ENCODE measurements at places on chromosomes 4 and X.

DNA sequence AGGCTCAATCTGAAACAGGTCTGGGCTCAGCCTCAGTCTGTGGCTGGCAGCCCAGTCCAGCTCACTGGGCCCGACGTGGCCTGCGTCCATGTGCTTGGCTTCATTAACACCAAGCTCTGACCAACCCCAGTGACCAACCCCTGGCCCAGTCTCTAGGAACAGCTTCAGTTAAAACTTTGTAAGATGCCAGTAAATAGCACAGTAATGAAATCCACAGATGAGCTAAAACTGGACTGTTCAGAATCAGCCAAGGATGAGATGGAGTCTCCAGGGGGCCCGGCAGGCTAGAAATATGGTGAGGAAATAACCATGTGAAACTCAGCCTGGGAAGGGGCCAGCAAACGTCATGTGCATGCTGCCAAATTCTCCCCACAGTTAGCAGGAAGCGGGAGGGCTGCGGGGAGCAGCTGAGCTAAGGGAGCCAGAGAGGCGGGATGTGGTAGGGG is 37.1 kb upstream of the XPNPEP2 start:
- no peak for DNase-seq

DNA sequence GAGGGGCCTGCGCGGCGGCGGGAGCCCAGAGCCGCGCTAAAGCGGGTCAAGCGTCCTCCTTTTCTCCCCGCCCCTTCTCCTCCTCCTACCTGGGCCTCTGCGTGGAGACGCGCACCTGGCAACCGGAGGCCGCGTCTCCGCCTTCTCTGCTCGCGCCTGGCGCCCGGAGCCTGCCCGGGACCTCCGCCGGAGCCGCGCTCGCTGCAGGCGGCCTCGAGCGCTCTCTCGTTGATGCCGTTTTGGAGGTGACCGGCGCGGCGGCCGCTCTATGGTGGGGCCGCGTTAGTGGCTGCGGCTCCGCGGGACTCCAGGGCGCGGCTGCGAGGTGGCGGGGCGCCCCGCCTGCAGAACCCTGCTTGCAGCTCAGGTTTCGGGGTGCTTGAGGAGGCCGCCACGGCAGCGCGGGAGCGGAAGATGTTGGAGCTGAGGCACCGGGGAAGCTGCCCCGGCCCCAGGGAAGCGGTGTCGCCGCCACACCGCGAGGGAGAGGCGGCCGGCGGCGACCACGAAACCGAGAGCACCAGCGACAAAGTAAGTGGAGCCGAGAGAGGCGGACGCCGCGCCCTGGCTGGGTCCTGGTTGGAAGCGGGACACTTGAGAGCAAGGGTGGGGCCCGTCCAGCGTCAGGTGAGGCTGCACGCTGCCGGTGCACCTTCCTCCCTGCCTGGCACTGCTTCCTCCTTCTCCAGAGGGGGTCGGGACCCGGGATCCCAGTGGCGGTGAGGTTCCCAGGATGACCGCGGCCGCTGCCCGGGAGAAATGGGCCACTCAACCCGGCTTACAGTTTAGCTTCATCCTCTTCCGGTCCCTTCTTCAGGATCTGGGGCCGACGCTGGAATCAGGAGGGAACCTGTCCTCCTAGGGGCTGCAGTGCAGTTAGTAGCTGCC is at the start of gene CDS1:
TSS of gene CDS1 (plus strand) at position 140 of the 888 bp plus-strand sequence. CDS start at position 415, 275 bp downstream.
- DNase-seq = peak; percentile 20

GRCh38 chrX:12949927-12950656 is 24.8 kb upstream of the TMSB4X start:
- peak; percentile 85 for DNase-seq

DNA sequence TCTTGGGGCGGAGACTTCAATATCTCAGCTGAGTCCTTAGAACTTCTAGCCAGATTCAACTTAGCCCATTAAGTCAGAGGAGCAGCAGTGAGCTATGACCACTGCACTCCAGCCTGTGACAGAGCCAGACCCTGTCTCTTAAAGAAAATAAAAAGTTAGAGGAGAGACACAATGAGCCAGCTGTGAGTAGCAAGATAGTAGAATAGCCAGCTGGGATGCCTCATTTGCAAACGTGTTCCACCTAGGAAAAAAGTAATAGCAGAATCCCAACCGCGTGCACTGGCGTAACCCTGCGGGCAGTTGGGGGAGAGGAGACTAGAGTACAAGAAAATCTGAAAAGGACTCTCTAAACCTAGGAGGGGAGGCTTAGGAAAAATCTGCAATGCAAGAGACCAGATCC is 133.2 kb upstream of the ANXA3 start:
- no peak for DNase-seq

DNA sequence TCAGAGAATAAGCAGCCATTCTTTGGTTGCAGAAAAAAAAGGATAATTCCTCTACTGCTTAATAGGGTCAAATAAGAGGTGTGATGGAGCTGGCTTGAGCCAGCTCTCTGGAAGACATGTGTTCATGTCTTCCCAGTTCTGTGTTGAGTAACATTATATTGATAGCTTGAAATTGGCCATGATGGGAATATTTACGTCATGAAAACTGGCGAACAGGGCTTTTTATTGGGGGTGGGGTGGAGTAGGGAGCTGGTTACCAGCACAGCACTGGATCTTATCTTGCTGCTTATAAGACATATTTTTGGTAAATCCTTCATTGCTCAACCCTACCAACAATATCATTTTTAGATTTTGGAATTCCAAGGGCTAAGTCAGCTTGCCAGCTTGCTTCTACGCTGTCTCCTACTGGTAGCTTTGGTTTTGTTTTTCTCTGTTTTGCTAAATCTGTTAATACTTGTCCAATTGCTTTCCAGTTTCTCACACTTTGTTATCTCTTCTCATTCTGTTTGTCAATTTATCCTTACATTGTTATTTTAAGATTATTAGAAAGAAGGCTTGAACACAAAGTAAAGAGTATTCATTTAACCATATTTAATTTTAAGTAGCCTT is 25.3 kb upstream of the GBA3 start:
- no peak for DNase-seq

GRCh38 chrX:129791961-129792570 is 12.3 kb downstream of the SASH3 start:
- DNase-seq = no peak

DNA sequence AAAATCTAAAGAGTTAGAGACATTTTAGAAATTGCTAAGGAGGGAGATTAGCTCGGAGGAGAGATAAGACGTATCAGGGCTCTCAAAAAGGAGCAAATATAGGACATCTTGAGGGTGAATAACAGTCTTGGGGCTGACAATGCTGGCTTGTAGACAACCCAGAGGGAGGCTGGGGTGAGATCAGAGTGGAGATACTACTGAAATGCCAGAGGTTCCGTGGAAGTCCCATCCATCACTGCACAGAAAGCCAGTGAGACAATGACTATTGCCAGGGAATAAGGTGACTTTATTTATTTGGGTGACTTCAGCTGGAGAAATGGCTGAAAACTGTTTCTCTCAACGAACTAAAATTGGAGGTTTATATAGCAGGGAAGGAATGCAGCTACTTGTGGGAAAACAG is 838.1 kb upstream of the AGA start:
- DNase-seq = no peak

DNA sequence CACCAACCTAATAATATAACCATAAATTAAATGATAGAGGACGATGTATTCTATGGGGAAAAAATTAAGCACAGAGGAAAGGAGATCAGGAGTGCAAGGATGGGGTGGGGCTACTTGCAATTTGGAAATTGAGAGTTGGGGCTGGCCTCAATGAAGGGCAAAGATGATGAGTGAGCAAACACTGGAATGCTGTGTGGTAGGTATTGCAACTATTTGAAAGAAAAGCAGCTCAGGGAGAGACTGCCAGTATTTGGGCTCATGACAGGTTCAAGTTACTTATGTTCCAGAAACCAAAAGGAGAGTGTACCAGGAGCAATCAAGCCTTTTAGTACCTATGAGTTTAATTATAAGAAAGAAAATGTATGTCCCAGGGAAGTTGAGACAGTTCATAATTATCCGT is 47.4 kb downstream of the ASIC5 start:
- no peak for DNase-seq

- no peak for DNase-seq
Measured at GRCh38 chrX:27241981-27242380, 221.2 kb downstream of the PPP4R3C start.

- no peak for DNase-seq
Measured at GRCh38 chr4:6750286-6751221, 32.0 kb upstream of the KIAA0232 start.

GRCh38 chr4:151409470-151410313 is 716 bp downstream of the FHIP1A start:
- peak; percentile 20 for DNase-seq

GRCh38 chr4:95170176-95170575 is 378.6 kb downstream of the UNC5C start:
- no peak for DNase-seq

DNA sequence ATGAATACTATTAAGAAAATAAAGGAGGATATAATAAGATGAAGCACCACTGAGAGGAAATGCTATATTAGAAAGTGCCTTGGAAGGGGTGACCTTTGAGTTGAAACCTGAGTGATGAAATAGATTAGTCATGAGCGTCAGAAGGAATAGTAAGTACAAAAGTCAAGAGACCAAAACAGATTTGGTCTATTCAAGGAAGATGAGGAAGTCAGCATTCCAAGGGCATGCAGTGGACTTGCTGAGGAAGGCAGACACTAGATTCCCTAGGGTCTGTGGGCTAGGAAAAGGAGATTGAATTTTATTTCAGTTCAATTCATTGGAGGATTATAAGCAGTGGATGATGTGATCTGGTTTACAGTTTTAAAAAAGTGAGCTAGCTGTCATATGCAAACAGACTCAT is 73.0 kb upstream of the WDFY3 start:
- DNase-seq = no peak

DNA sequence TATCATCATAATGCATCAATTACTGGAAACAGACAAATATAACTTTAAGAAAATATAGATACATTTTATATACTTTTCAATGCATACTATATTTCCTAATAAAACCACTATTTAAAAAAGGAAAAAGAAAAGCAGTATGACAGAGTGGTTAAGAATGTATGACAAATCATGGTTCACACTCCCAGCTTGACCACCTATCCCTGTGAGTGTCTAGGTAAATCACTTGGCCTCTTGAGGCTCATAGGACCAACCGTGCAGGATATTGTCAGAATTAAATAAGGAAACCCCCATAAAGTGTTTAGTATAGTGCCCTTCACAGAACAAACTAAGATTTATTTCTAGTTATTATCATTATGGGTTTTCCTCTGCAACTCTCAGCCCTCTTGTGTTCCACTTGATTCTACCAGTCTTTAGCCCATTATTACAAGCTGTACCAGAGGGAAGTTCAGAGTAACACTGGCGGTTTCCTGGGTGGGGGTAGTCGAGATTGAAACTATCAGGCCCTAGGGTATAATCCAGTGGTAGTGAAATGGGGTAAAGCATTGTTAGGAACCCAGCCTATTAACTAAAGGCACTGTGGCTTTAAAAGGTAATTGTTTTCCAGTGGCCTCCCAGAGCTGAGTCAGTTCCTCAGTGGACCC is 55.5 kb upstream of the PAK3 start:
- no peak for DNase-seq

DNA sequence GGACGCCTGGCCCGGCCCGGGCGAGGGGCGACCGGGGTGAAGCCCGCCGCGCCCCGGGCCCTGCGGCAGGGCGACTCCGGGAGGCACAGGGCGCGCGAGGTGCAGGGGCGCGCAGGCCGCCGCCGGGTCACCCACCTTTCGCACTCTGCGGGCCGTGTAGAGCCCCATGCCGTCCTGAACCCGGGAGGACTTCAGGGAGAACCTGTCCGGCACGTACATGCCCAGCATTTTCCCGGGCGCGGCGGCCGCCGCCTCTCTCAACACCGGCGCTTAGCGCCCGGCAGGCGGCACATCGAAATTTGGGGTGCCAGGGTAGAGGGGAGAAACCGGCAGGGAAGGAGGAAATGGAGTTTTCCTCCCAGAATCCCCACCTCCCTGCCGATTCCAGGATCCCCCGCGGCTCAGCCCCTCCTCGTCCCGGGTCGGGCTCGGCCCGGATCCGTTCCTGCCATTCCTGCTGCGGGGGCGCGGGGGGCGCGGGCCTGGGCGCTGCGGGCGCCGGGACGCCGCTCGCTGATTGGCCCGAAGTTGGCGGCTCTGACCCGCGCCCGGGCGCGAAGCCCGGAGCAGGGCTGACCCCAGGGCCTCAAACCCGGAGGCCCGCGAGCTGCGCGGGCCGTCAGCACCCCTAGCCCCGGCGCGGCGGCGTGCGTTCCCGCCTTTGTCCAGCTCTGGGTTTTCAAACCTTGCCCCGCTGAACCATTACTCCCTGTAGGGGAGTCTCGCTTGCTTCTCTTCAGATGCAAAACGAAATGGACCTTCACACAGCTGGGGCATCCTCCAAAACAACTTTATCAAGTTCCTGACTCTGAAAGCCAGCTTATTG is at the start of gene PRDM5:
TSS of gene PRDM5 (minus strand) at position 346 of the 826 bp plus-strand sequence. CDS start at position 228, 118 bp downstream.
- peak; percentile 31 for DNase-seq

- no peak for DNase-seq
Measured at GRCh38 chr4:118751629-118752323, 66.6 kb downstream of the METTL14 start.

- DNase-seq = no peak
Measured at GRCh38 chr4:1293991-1294390, 4.3 kb downstream of the MAEA start.

- no peak for DNase-seq
Measured at GRCh38 chrX:125954236-125954635, 211.9 kb downstream of the DCAF12L2 start.

- no peak for DNase-seq
Measured at GRCh38 chrX:8279323-8279722, 108.3 kb upstream of the VCX2 start.

GRCh38 chr4:123827511-123827910 is 430.9 kb downstream of the SPRY1 start:
- no peak for DNase-seq

DNA sequence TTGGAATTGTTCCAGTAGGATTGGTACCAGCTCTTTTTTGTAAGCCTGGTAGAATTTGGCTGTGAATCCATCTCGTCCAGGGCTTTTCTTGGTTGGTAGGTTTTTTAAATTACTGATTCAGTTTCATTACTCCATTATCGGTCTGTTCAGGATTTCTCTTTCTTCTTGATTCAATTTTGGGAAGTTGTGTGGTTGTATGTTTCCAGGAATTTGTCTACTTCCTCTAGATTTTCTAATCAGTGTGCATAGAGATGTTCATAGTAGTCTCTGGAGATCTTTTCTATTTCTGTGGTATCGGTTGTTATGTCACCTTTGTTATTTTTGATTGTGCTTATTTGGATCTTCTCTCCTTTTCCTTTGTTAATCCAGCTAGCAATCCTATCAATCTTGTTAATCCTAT is 248.7 kb downstream of the ARHGAP10 start:
- DNase-seq = no peak

- no peak for DNase-seq
Measured at GRCh38 chr4:159296061-159296460, 193.2 kb downstream of the RAPGEF2 start.

DNA sequence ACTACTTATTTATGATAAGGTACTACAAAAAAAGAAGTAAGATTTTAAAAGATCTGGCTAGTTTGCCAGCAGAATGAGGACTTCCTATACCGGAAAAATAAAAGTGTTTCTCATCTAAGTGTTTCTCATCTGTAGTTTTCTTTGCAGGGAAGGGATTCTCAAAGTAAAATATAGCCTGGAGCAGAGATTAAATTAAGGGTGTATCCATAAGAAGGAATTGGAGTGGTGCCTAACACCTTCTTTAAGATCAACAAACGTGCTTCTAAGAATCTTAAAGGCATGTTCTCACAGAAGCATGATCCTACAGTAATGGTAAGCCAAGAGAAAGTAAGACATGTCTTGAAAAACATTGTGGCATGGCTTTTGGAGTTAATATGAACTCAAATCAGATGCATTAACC is 528.2 kb downstream of the GBA3 start:
- no peak for DNase-seq

Measured in stimulated activated CD4-positive, alpha-beta T cell treated with anti-CD3 and anti-CD28 coated beads, Interleukin-2, amount 100 ng/mL, for 24 hours (primary cell).